NCI-H82 (cell line): ENCODE measurements at places on chromosomes 2 and 18.

- no peak for DNase-seq
These were observed 78.9 kb downstream of the RAB31 start for GRCh38 chr18:9787036-9787435.

GRCh38 chr2:196804381-196804780 is 4.8 kb downstream of the C2orf66 start:
- DNase-seq = no peak

- DNase-seq = peak; percentile 55
These were observed 140.8 kb downstream of the DDX1 start for GRCh38 chr2:15732341-15733077.

GRCh38 chr2:83923531-83923930 is 535.5 kb downstream of the SUCLG1 start:
- peak; percentile 55 for DNase-seq

- DNase-seq = no peak
These were observed 423.3 kb downstream of the SETBP1 start for GRCh38 chr18:45104049-45104395.

DNA sequence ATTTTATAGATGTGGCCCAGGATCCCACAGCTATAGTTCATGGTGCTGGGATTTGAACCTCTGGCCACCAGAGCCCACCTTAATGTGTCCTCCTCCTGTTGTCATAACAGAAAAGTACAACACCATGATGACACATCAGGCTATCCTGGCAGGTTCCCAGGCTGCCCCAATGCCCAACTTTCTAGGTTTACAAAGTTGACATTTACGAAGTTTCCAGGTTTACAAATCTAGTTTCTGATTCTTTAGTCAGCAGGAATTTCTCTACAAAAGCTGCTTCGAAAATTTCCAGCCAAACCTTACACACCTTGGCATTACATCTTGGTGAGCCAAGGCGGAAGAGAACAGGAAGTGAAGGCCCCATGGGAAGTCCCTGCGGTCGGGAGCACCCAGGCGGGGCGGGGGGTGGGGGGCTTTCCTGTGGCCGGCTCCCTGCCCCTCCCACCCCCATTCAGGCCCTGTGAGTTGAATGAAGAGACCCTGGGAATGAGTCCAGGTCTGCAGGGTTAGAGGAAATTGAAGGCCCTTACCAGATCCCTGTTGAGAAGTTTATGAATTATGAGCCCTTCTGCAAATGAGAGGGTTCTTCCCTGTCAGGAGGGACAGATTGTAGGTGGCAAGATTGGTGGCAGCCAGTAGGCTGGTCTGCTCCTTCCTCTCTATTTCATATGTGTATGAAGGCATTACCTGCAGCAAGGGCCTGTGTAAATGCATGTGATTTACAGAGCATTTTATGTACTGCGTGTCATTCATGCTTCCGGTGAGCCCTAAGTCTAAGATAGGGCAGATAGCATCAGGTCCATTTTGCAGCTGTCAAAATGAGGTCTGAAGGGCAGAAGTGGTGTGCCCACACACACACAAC is 11.1 kb upstream of the IL1RN start:
- no peak for DNase-seq

DNA sequence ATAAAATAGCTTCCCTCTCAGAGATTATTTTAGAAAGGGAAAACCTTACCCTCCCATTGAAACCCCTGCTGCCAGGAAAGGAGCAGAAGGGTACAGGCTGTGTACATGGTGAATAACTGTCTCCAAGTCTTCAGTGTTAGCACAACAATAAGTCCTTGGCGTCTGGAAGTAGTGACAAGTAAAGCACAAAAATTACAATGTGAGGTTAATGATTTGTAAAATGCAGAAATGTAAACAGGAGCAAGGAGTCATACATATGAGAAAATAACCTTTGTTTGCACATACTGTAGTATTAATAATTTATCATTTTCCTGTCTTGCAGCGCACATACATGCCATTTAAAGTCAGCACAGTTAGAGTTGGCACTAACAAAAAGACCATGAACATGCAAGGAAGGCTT is 40.5 kb downstream of the ABHD3 start:
- DNase-seq = no peak

- peak; percentile 76 for DNase-seq
These were observed 158.0 kb downstream of the INHBB start for GRCh38 chr2:120503793-120504571.

GRCh38 chr18:74234326-74235171 is 57.2 kb downstream of the CYB5A start:
- DNase-seq = no peak

DNA sequence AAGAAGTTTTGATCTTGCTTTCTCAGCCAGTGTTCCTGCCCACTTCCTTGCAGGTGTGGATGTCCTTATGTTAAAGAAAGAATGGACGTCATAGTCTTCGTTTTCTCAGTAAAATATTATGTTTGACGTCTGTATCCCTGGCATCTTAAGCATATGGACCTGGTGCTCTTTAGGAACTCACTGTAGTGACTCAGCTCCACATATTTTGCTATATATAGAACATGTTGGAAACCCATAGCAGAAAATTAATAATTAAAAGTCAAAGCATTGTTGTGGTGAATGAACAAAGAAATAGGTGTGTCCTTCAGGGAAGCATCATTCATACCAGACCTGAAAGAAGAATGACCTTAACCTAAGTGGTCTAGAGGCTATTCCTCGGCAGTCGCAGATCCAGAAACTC is 196.1 kb downstream of the MCFD2 start:
- no peak for DNase-seq

DNA sequence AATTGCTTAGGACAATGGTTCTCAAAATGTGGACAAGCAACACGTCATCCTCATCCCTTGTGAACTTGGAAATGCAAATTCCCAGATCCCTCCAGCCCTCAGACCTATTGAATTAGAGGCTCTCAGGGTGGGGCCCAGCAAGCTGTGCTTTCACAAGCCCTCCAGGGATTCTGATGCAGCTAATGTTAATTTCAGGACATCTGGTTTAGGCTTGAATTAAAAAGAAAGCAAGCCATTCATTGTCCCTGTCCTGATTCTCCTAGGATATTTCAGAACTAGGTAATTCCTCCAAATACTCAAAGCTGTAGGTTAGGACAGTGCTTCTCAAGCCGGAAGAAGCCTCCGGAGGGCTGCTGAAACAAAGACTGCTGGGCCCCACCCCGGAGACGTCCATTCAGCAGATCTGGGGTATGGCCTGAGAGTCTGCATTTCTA is 26.0 kb upstream of the GLI2 start:
- no peak for DNase-seq

DNA sequence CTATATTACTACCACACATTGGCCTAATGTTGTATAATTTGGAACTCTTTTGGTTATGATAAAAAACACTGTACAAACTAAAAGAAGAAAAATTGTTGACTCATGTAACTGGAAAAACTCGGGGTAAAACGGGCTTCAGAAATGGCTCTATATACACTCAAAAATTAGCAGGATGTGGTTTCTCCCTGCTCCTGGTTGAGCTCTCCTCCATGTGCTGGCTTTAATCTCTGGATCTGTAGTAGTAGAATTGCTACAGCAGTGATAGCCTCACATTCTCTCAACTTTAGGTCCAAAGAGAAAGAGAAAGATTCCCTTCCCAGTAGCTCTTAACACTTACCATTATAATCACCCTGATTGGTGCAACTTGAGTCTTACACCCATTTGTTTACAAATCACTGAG is 274.9 kb upstream of the GALNT5 start:
- no peak for DNase-seq

- no peak for DNase-seq
These were observed 50.6 kb downstream of the DNAH7 start for GRCh38 chr2:196018037-196018436.

- no peak for DNase-seq
These were observed 228.5 kb downstream of the ALPK2 start for GRCh38 chr18:58400331-58400870.

GRCh38 chr2:113156278-113157117 is 17.3 kb upstream of the PSD4 start:
- peak; percentile 45 for DNase-seq

GRCh38 chr2:197446844-197447243 is 6.5 kb upstream of the COQ10B start:
- DNase-seq = no peak

- peak; percentile 37 for DNase-seq
These were observed 419.5 kb upstream of the CELF4 start for GRCh38 chr18:37985126-37985525.

DNA sequence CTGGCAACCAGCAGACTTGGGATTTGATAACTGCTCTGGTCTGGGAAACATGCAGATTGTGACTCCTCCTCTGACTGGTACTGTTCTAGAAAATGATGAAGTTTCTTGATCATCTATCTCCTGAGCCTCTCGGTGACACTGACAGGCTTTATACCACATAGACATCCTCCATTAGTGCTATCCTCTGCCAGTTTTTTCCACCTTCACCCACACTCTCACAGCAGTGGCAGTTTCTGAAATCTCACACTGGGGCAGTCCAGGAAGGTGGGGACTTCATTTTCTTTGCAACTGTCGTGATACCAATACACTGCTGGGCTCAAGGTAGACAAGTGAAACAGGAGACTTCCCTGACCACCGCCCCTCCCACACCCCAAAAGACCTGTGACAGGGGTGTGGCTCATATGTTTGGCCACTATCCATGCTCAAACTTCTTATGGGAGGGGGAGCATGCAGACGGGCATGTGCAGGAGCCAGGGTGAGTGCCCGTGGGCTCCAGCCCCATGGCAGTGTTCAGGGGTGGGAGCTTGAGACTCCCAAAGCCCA is 66.3 kb upstream of the RMDN2 start:
- DNase-seq = no peak

- DNase-seq = no peak
These were observed 50.6 kb downstream of the CD8B2 start for GRCh38 chr2:106537791-106538191.

GRCh38 chr2:44186810-44187209 is 18.1 kb downstream of the PPM1B start:
- no peak for DNase-seq

GRCh38 chr18:77455004-77455403 is 205.4 kb downstream of the GALR1 start:
- no peak for DNase-seq

GRCh38 chr2:6370753-6371551 is 494.8 kb downstream of the CMPK2 start:
- DNase-seq = peak; percentile 98

DNA sequence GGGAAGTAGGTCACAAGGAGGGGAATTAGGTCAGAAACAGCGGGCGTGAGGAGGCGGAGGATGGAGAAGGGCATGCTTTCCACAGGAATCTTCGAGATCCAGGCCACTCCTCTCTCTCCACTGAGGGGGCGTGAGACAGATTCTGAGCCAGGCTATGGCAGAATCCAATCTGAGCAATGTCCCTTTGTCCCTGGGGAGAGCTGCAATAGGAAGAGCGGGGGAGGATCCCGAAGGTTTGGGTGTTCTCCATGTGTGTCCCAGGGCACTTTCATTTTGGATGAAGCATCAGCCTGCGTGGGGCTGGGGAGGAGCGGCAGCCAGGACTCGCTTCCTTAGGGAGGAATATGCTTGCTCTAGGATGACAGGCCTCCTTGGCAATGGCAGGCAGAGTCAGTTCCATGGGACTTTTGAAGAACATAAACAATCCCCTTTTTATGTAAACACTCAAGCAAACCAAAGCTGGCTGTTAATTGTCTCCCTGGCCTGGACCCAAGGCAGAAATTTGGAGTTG is 84.0 kb downstream of the LIPG start:
- no peak for DNase-seq

DNA sequence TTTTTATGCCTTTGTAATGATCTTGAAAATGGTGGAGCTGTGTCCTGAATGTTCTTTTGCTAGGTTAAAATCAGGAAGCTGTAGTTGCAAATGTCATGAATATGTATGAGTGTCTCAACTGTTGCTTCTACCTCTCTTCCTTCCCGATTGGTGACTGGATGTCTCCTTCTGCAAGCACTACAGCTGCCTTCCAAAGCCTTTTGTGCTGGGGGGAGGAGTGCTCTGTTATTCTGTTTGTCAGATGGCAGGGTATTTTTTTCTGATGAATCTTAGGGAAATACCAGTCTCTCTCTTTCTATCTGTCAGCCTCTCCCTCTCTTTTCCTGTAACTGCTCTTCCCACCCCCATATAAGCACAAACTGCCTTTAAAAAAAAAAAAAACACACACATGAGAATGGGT is 1396.3 kb upstream of the CELF4 start:
- no peak for DNase-seq

DNA sequence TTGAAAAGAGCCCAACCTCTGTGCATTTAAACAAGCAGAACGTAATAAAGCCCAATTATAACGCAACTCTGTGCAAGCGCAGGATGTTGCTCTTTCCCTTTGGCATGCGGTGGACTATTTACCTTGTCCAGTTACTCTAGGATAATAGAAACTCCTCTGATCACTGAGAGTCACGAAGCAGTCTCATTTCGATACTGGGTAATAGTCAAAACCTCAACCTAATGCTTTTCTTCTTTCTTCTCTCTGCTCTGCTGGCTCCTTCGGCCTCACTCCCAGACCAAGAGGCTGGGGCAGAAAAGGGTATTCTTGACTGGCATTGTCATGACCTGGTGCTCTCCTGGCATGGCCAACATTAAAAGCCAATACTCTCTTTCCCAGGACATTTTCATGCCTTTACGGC is 89.7 kb upstream of the GCFC2 start:
- no peak for DNase-seq

- DNase-seq = peak; percentile 34
These were observed 5.4 kb upstream of the HK2 start for GRCh38 chr2:74828543-74828942.

DNA sequence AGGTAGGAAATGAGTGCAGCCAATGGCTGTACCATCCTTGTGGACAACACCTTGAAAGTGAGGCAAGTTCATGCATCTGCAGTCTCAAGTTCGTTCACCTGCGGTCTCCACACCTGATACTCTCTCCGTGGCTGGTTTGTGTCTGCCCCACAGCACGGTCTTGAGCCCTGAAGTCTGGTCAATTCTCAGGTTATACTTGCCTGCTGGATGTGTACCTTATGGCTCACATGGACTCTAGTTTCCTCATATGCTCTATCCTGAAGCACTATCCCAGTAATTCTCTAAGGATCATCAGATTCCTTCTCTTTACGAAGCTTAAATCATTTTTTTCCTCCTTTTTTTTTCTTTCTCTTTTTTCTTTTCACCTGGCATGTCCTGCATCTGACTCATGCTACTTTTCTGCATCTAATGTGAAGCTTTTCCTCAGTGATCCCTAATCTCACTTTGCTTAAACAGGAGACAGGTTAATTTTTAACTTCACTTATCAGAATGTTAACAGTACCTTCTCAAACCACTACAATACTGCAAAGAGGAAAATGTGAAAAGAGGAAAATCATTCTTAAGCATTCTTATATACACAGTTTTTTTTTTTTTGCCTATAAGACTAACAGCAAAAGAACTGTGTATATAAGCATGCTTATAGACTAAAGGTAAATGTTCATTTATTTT is 511.2 kb downstream of the SOX11 start:
- no peak for DNase-seq

DNA sequence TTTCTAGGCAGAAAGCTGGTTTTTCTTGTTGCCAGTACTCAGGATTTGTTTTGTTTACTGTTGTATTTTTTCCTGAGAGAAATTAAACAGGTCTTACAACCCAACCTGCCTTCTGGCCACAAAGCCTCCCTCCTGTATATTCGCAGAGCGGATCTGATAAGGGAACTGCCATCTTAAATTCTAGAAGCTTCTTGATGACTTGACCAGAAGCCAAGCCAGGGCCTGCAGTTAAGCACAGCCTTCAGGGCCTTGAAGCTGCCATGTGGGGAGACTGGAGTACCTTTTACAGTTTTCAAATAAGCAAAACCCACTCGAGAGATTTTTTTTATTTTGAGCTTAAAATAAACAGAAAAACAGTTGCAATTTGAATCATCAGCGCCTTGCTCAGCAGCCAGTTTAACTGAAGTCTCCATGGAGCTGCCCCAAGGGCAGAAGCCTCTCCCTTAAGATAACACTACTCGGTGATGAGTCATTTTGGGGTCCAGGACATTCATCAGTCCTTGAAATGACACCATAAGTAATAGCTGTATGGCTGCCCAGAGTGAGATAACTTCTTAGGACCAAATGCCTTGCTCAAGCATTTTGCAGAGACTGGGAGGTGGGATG is 51.5 kb upstream of the PHLPP1 start:
- no peak for DNase-seq
